ENCODE measurements at places on chromosomes 16 and 17.

GRCh38 chr16:23905027-23905426, 69.2 kb downstream of the PRKCB start:
- DNase-seq: no peak

GRCh38 chr17:64115822-64116534, 14.0 kb downstream of the ERN1 start:
- peak; percentile 36 for DNase-seq

GRCh38 chr17:49132699-49133364, at the start of gene B4GALNT2:
B4GALNT2 (plus strand) TSS chr17:49132769; CDS start chr17:49132793, 24 bp downstream.
- no peak for DNase-seq

DNA sequence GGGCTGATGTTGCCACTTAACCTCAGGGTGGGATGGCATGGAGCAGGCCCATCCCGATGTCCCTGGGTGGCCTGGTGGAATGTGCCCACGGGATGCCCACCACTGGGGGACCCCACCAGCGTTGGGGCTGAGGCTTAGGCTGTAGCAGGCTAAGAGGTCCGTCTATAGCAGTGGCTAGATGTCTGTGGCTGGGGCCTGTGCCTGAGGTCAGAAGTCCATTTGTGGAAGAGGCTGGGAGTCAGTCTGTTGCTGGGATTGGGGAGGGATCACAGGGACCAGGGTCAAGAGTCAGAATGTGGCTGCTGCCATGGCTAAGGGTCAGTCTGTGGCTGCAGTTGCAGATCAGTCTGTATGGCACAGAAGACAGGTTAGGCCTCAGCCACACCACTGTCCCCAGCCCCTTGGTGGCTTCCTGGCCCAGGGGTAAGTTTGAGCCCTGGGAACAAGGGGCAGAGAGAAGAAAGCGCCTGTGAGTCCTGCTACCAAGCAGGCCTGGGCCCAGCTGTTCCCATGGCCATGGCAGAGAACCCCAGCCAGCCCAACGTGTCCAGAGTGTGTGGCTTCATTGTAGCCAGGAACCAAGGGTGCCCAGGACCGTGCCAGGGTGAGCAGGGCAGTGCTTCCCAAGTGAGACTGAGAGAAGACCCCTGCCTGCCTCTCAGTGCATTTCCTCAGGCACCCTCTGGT, 35.7 kb downstream of the RAI1 start:
- DNase-seq: no peak

- DNase-seq: no peak
Observed at GRCh38 chr17:75570772-75571171, 16.8 kb upstream of the MYO15B start.

- DNase-seq: no peak
Observed at GRCh38 chr17:60134396-60135150, 15.2 kb upstream of the CA4 start.

DNA sequence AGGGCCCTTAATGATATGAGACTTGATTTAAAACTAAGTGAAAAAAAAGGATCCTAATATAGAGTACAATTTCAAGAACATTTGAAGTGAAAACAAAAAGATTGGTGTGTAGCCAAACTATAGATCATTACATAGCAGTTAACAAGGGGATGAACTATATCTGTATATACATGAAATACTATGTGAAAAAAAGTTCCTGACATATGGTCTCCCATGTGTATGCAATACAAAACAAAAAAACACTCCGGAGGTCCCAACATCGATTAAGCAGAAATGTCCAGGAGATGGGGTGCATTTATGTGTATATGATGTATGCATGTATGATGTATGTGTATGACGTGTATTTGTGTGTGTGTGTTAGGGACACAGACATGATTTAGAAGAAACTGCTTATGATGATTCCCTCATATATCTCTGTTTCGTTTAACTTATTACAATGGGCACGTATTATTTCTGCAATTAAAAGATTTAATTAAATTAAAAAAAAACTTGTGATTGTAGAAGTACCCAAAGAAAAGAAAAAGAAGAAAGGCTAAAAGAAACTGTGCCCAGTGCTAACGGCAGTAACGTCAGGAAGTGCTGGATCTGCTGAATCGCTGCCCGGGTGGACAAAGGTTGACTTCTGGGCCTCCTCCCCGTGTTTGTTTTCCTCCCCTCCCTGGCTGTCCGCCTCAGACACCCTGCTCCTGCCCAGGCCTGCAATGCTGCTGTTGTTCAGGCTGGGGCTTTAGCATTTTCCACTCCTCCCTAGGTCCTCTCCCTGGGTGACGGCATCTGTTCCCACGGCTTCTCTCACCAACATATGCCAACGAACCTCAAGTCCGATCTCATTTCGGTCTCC, 36.9 kb downstream of the TBX4 start:
- DNase-seq: no peak

DNA sequence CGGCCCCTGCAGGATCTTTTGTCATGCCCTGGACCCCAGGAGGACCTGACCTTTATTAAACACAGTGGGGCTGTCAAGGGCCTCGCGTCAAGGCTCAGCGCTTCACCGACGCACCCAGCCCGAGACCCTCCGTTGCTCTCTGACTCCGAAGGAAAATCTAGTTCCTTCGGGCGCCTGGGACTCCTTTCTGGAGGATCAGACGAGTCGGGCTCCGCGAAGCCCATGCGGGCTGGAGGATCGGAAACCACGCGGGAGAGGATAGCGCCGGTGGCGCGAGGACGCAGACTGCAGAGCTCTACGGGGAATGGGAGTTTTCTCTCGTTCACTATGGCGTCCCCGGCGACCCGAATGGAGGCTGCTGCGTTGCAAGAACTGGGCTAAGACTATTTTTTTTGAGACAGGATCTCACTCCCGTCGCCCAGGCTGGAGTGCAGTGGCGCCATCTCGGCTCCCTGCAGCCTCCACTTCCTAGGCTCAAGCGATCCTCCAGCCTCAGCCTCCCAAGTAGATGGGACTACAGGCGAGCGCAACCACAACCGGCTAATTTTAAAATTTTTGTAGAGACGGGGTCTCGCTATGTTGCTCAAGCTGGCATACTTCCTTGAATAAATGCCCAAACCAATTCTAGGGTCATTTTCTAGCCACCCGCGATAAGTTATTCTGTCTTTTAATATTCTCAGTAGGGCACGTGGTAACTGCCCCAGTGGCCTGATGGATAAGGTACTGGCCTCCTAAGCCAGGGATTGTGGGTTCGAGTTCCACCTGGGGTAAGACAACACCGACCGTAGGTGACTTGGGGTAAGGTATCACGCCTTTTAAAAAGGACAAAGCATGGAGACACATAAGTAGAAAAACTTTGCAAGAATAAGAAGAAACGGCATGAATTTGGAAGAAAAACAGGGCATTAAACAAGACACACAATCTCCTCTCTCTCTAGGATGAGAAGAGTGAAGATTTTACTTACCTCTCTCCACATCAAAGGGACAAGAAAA, 5.5 kb downstream of the OR1F1 start:
- no peak for DNase-seq

GRCh38 chr16:25553711-25554436, 137.9 kb upstream of the HS3ST4 start:
- DNase-seq: no peak

- DNase-seq: peak; percentile 38
Observed at GRCh38 chr17:39926588-39927100, 757 bp downstream of the ORMDL3 start.

GRCh38 chr16:66668777-66669444, 27.6 kb downstream of the CMTM4 start:
- no peak for DNase-seq

GRCh38 chr17:50208611-50209061, 7.2 kb upstream of the COL1A1 start:
- no peak for DNase-seq

DNA sequence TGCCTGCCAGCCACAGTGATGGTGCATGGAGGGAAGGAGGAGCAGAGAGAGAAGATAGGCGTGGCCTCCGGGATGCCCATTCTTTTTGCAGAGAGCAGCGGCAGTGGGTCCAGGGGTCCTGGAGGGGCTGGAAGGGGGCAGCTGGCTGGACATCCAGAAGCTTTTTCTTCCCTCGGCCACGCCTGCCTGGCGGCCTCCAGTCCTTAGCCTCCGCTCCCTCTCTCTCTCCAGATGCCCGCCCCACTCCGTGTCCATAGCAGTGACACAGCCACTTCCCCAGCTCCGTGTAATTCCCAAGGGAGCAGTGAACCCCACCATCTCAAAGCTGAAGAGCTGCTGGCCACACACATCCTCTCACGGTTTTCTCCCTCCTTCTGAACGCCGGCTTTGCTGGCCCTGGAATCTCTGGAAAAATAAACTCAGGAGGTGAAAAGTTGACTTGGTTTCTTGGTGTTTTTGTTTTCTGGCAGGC, 26.3 kb upstream of the CDC42EP4 start:
- DNase-seq: no peak
